Activated CD8-positive, alpha-beta memory T cell treated with anti-CD3 and anti-CD28 coated beads for 24 hours (primary cell): ENCODE measurements at places on chromosomes 16 and 17.

GRCh38 chr17:42016411-42016831, 818 bp downstream of the DNAJC7 start:
- DNase-seq = peak; percentile 65

- no peak for DNase-seq
These were observed 886.5 kb downstream of the CDH8 start for GRCh38 chr16:61149709-61150108.

GRCh38 chr16:20904507-20905081, 4.0 kb downstream of the LYRM1 start:
- no peak for DNase-seq

GRCh38 chr16:87108941-87109340, 208.3 kb downstream of the C16orf95 start:
- no peak for DNase-seq

DNA sequence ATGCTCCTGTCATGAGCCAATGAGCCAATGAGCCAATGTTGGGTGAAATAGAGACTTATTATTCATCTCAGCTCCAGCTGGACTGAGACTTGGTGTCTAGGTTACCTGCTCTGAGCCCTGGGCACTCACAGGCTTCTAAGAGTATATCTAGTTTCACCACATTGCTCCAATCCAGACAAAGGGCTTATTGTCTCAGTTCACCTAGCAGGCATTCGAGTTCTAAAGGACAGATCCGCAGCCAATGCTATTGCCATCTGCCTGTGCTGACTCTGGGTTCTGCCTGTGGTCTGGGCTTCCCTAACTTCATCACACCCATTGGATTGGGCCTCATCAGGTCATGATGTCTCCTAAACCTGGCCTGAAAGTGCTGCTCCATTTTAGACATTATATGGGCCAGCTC, 66.1 kb upstream of the HS3ST4 start:
- no peak for DNase-seq

DNA sequence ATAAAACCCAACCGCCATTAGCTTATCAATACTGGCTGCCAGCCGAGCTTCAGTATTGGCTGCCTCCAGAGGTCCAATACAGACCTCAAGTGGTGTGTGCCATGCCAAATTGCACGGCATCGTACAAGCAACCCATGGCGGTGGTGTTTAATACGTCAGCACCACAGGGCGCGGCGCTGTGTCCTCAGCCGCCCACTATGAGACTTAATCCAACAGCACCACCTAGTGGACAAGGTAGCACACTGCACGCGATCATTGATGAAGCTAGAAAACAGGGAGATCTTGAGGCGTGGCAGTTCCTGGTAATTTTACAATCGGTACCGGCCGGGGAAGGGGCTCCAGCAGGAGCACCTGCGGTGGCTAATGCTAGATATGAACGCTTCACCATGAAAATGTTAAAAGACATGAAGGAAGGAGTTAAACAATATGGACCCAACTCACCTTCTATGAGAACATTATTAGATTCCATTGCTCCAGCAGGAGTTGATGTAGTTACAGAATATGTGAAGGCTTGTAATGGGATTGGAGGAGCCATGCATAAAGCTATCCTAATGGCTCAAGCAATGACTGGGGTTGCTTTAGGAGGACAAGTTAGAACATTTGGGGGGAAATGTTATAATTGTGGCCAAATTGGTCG, 15.4 kb downstream of the FLYWCH1 start:
- DNase-seq = peak; percentile 93

DNA sequence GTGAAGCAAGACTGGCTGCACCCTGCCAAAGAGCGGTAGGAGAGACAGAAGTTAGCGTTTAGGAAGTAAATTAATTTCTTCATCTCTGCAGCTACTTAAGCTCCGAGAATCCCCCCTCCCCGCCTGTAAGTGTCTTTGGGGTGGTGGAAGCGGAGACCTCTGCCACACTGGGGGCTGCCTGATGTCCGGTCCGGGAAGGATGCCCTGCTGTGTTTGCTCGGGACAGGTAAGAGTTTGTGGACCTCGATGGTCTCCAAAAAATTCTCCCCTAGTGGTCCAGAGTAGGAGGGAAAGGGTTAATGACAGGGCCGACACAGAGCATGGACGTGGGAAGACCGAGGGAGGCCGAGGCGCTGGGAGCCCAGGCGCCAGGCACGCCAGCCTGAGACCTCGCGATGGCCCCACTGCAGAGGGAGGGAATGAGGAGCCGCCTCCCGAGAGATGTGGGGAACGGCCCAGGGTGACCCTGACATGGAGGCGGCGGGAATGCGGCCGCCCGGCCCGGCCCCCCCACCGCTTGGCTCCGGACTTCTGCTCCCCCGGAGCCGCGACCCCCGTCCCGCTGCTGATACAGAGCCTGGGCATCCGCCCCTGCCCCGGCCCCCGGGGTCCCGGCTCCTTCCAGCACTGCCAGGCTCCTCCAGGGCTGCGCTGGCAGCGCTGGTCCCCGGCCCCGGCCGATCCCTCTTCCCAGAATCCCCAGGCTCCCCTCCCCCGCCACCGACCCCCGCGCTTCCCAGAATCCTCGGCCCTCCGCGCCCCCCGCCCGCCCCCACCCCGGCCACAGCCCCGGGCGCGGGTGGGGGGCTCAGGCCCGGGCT, 680 bp downstream of the ZNF629 start:
- DNase-seq = no peak

DNA sequence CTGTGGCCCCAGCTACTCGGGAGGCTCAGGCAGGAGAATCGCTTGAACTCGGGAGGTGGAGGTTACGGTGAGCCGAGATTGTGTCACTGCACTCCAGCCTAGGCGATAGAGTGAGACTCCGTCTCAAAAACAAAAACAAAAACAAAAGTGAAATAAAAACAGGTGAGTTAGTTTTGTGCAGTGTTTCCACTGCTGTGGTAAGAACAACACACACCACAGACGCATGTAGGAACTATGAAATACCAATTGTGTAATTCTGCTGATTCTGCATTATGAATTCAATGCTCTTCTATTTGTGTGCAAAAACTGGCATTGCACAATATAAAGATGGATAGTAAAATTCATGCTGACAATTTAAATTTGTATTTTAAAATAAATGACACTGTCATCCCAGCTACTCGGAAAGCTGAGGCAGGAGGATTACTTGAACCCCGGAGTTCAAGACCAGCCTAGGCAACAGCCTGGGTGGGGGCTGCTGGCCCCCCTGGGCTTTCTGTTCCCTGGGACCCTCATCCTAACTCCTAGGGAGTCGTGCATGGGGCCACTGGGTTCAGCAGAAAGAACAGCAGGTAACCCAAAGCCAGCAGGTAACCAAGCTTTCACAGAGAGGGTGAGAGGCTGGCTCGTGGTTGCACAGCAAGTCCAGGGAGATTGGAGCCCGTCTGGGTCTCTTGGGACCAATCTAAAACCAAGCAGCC, 10.6 kb upstream of the RHBDF2 start:
- no peak for DNase-seq

DNA sequence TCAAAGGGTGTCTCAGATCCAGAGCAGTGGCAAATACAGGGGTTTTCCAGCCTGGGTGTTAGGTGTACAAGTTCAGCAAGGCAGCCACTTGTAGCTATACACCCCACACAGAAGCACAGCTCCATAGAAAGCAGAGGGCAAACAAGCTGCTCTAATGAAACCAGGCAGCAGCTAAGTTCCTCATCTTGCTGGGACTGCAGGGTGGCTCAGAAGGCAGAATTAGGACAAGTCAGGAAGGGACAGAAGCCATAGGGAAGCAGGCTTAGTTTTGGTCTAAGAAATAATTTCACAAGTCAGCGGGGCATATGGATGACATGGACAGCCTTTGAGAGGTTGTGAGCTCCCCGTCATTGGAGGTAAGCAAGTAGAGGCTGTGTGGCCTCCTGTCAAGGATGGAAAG, 23.7 kb downstream of the CNGB1 start:
- no peak for DNase-seq

DNA sequence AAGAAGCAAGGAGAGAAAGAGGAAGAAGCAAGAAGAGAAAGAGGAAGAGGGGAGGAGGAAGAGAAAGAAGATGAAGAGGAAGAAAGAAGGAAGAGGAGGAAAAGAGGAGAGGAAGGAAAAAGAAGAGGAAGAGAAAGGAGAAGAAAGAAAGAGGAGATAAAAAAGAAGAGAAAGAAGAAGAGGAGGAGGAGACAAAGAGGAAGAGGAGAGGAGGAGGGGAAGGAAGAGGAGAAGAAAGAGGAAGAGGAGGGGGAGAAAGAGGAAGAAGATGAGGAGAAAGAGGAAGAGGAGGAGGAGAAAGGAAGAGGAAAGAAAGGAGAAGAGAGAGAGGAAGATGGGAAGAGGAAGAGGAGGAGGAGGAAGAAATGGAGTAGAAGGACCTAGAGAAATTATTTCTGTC, 80.4 kb downstream of the CDYL2 start:
- no peak for DNase-seq

GRCh38 chr17:78444392-78444791, 65.9 kb downstream of the PGS1 start:
- no peak for DNase-seq

DNA sequence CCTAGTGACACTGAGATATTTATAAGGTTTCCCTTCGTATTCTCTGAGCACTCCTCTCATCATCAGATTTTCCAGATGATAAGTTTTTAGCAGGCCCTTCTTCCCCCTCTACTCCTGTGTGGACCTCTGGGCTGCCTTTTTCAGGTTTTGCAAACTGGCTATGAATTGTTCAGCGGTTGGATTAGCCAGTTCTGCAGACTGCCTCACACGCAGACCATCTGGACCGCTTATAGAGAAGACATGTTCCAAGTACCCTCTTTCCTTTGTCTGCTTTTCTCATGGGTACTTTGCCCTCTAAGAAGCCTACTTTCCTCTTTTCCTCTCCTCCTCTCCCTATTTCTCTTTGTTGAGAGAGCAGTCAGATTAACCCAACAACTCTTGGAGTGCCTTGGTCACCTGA, 111.6 kb downstream of the GRIN2A start:
- no peak for DNase-seq

DNA sequence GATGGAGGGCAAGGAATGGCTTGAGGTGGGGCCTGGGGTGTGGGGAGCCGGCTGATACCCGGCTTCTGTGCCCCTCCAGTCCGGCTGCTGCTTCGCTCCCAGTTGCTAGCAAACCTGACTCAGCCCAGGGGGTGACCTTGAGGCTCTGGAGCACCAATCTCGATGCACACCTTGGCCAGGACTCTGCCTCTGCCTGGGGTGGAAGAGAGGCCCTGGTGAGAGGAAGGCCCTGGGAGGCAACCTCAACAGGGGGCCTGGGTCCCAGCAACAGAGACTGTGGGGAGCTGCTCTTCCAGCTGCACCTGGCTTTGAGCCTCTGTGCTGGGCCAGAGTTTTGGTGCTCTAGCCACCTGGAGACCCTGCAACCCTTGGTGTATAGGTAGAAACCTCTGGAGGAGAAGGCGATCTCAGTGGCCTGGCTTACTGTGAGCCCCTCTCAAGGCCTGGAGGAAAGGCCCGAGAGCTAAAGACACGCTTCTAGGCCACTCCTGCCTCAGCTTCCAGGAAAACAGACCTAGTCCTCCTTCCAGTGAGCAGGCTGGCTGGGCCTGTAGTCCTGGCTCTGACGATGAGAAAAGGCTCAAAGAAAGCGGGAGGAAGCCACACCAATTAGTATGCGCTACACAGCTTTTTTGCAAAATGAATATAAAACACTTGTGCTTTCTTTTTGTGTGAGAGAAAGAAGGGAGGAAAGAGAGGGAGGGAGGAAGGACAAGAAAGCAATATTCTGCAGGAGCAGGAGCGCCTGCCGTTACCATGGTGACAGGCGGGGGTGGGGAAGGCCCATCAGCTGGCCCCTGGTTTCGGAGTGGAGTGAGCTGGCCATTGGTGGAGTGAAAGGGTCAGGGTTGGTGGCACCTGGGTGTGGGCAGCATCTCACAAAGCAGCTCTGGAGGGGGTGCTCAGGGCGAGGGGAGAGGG, 51.0 kb downstream of the VAC14 start:
- DNase-seq = no peak

DNA sequence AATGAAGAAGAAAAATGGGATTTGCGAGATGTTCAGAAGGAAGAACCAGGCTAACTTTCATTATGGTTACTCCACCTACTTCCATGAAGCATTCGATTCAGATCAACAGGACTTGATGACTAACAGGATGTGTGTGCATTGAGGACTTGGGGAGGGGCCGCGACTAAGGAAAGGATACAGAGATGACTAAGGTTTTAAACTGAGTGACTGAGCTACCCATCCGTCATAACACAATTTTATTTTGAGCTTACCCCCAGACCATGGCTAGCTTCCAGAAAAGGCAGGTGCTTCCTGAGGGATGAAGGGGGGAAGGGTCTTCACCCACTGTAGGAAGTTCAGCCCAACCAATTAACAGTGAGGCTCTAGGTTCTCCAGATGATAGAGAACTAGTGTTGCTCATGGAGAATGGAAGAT, 2.5 kb upstream of the CDYL2 start:
- peak; percentile 67 for DNase-seq

DNA sequence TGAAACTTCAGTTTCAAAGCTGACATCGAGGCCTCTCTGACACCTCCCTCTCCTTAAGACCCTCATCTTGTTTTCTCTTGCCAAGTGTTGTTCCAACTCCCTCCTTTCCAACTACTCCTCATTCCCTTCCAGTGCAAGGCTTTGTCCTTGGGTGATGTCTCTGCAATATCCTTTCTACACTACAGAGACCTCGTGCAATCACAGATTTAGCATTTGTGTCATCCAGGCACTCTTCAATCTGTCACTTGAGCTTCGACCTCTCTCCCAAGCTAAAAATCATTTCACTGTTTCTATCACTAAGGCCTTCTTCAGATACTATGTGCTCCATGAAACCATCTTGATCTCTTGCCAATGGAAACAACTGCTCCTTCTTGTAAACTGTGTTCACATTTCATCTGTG, 31.6 kb downstream of the TEKT3 start:
- no peak for DNase-seq

GRCh38 chr17:50107790-50108414, 12.8 kb downstream of the PDK2 start:
- no peak for DNase-seq

GRCh38 chr17:14432079-14432478, 131.2 kb downstream of the HS3ST3B1 start:
- no peak for DNase-seq

DNA sequence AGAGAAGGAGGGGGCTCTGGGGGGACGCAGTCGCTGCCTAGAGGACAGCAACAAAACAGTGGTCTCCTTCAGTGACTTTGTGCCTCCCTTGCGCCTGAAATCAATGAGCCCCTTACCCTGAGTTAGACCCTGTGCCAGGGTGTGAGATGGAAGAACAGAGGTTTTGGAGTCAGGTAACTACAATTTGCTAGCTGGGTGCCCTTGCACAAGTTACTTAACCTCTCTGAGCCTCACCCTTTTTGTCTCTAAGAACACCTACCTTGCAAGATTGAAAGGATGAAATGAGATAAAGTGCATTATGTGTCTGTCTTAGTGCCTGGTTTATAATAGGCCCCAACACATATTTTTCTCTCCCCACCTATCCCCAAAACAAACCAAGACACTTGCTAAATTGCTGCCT, 9.9 kb downstream of the RND2 start:
- DNase-seq = no peak

- peak; percentile 76 for DNase-seq
These were observed 994 bp downstream of the PITPNA start for GRCh38 chr17:1561420-1562175.

DNA sequence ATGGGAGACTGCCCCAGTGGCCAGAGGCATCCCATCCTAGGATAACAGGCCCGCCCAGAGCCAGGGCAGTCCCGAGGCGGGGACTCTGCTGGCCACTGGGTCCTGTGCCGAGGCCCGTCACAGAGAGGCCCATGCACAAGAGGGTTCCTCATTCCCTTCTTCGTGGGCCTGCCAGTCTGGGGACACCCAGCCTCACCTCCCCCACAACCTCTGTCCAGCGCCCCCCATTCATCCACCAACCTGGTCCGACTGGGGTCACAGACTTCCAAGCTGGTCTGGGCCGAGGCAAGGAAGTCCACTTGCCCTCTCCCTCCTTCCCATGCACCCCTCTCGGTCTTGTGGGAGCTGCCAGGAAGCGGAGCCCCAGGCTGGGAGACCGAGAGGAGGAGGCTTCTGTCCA, 94.2 kb upstream of the PLCG2 start:
- DNase-seq = no peak
